ENCODE measurements at places on chromosomes 12 and 14.

GRCh38 chr12:16857456-16857923 is 251.5 kb upstream of the LMO3 start:
- no peak for DNase-seq

DNA sequence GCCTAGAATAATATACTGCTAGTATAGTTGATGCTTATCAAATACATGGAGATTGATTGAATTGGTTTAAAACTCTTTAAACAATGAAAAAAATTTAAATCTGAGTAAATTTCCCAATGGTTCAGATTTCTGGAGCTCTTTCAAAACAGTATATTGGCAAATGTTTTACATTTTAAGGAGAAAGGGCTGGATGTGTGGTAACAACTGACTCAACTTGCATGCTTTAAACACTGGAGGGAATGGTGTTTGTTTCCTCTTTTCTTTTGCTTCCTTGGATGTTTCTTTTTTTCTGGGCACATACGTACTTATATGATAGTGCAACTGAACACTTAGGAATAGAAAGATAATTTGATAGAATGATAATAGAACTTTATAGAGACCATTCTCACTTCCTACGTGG is 73.8 kb upstream of the RFX4 start:
- no peak for DNase-seq

- no peak for DNase-seq
Measured at GRCh38 chr12:15796493-15797141, 7.4 kb upstream of the EPS8 start.

DNA sequence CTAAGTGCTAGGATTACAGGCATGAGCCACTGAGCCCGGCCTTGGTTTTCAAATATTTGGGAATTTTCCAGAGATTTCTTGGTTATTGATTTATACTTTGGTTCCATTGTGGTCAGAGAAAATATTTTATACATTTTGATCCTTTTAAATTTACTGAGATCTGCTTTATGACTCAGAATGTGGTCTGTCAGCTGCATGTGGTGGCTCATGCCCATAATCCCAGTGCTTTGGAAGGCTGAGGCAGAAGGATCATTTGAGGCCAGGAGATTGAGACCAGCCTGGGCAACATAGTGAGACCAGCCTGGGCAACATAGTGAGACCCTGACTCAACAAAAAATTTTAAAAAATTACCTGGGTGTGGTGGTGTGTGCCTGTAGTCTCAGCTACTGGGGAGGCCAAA is 49.8 kb downstream of the ADCK1 start:
- no peak for DNase-seq

- DNase-seq = no peak
Measured at GRCh38 chr14:54625112-54625511, 58.2 kb downstream of the SAMD4A start.

DNA sequence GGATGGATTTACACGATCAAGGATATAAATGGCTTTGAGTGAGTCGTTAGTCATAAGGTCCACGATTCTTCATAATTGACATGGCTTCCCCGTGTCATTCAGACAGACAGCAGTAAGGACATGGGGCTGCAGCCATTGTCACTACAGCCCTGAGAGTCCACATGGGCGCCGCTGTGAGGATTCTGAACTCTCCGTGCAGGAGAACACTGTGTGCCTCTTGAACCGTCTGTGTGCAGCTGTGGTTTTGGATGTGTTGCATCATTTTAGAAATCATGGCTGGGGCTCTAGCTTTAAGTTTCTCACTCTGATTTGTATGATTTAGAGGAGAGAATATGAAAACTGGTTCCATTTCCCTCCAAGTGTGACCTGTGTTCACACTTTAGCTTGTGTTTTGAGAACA is 47.2 kb downstream of the NPAS3 start:
- no peak for DNase-seq

- DNase-seq = no peak
Measured at GRCh38 chr14:81205639-81206038, 15.1 kb downstream of the GTF2A1 start.

DNA sequence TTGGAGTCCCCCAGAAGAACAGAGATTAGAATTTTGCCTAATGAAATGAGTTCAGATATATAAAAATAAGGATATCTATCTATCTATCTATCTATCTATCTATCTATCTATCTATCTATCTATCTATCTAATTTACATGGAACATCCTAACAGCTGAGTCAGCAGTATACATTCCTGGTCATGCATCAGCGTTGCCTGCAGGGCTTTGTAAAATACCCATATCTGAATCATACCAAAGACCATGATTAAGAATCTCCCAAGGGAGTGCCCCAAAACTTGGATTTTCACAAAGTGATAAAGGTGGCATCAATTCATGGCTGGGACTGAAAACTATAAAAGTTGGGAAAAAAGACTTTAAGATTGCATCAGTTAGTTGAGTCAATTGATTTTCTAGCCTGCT is 32.7 kb upstream of the SYT10 start:
- DNase-seq = no peak

DNA sequence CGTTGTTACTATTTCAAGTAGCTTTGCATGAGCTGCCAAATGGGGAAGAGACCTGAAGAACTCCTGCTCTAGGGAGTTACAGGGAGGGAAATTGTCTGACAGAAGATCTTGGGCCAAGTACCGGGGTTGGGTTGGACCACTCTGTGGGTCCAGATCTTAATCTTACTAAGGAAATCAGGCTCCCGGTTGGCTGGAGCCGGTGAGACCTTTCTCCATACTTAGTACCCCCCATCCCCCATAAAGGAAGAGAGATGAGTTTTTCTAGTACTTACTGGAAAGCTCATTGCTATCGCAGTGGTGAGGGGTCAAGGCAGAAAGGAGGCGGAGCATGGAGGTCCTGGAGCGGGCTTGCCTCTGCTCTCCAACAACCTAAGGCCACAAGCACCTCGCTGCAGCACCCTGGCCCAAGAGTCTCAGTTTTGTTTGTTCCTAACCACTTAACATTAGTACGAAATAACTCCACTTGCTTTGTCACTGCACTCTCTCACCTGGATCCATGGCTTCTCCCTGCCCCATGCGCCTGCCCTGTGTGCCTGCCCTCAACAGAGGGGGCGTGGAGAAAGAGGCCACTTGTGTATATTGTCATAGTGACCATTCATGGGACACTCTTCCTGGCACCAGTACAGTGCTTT is 6.8 kb upstream of the UNC119B start:
- DNase-seq = no peak

DNA sequence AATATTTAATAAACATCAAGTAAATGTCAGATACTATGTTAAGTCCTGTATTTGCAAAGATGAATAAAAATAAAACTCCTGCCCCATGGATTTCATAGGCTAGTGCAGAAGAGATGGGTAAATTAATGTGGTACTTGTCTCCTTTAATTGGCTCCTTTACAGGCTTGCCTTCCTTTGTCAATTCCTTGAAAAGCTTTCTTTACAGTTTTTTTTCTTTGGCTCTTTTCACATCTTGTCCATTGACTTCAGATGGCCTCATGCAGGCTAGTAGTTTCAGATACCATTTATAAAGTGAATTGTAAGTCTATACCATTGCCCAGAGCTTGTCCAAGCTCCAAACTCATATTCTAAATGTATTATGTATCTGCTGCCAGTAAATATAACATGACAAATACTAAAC is 128.7 kb upstream of the GARIN2 start:
- DNase-seq = no peak
